ENCODE measurements at places on chromosomes 4 and X.

DNA sequence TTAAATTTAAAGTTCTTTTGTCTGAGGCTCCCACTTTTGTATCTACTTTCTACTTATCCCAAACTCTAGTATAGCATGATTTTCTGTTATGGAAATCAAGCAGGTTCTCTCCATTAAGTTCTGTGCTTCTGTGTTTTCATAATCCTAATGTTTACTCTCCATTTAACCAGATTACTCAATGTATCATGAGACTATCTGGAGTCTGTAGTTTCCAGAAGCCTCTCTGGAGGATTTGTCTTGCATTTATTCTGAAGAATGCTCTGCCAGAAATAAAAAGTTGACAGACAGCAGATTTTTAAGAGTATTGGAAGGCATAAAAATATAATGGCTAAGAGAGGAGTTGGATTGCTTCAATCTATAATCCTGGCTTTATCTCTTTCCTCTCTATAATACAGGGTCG is 39.2 kb upstream of the PLS3 start:
- no peak for DNase-seq

DNA sequence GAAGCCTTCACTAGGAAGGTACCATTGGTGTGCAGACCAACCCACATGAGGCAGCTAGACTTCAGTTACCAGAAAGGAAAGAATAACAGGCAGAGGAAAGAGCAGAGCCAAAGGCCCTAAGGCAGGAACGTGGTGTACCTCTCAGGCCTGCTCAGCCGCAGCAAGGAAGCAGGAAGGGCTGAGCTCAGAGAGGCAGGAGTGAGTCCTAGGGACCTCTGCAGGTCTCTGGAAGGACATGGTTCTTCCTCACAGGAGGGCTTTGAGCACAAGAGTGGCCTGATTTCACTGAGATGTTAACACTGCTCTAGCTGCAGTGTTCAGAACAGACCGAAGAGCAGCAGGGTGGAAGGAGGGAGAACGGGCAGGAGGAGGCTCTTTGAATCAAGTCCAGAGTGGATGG is 124.6 kb downstream of the DCHS2 start:
- no peak for DNase-seq

GRCh38 chr4:168248176-168248710 is 70.3 kb downstream of the DDX60 start:
- no peak for DNase-seq

- DNase-seq: no peak
Measured at GRCh38 chr4:168540503-168541265, 43.8 kb downstream of the PALLD start.

DNA sequence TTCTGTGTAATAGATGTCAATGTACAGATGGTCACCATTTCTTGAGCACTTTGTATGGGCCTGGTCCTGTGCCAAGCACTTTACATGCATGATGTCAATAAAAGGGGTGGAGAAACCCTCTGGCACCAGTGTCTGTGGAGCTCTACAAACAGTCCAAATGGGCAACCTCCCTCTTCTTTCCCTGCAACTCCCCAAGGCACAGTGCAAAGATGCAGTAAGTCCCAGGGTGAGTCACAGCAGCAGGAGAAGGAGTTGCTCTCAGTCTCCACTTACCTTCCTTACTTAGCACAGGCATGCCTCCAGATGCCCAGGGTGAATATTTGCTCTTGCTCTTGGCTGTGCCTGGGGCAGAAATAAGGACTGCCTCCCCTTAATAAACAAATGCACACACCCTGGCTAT is 4.3 kb downstream of the OCIAD2 start:
- DNase-seq: peak; percentile 41

DNA sequence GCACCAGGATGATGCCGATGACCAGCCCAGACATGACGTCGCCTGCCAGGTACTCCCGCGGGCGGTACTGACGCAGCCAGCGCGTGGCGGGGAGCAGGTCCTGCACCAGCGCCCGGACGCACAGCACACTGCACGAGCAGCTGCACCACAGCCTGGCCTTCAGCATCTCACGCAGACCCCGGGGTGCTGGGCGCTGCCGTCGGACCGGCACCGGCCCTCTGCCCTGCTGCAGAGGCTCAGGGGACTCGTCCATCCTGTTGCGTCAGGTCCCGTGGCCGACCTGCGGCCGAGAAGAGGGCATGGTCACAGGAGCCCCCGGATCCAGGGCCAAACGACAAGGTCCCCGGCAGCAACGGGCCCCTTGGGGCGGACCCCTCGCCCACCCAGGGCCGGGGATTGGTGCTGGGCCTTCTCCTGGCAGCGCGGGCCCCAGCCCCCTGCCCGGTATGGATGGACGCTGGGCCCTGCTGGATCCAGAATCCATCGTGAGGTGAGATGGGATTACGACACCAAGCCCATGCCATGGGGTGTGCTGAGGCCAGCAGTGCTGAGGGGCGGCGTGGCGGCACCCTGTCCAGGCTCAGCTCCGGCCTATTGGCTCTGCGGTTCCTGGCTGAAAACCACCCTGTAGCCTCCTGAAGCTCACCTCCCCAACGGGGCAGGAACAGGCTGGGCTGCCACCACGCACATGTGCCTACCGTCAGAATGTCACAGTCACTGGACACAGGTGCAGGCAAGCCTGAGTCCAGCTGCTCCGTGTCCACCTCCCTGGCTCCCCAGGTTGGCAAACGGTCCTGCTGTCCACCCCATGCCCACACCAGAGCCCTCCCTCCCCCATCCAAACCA is 1.5 kb downstream of the SLC26A1 start:
- DNase-seq: no peak

- peak; percentile 38 for DNase-seq
Measured at GRCh38 chr4:52578951-52579350, 80.2 kb downstream of the USP46 start.

GRCh38 chrX:12118134-12118533 is 20.1 kb upstream of the FRMPD4 start:
- peak; percentile 36 for DNase-seq
